ENCODE measurements at places on chromosomes 1 and 21. TPM values are rescaled to one million over a fixed set of nuclear protein-coding genes. Genes with fewer than 3 reads are reported as not detected.

Gene GREM2
- not detected for total RNA-seq

Gene CD164L2
- not detected for total RNA-seq

Gene PADI1
- total RNA-seq: not detected

Gene AMY2A
- total RNA-seq: 0.35 TPM

- no peak for DNase-seq
These were observed 10.1 kb upstream of the ACTRT2 start for GRCh38 chr1:3011127-3011526.

DNA sequence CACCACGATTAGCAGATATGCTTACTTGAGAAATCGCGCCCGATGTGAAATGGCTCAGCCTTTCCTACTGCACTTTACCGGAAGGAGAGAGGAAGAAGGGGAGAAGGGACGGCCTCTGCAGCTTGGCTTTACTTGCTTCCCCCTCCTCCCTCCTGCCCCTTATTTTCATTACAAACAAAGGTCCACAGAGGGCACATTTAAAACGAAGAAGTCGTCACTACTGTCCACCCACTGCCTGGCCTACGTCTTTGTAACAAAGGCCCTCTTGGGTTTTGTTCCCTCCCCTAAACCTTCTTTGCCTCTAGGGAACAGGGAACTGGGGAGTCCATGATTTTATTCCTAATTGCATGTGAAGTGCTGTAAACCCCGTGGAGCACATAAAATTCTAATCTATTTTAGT is 308.5 kb downstream of the LMX1A start:
- no peak for DNase-seq

- no peak for DNase-seq
These were observed 86.2 kb downstream of the ATG4C start for GRCh38 chr1:62870148-62870547.
